ENCODE measurements at places on chromosomes 1 and 21. TPM values are rescaled to one million over a fixed set of nuclear protein-coding genes. Genes with fewer than 3 reads are reported as not detected.

The OR6K3 gene
- not detected for total RNA-seq

The SKI gene
- total RNA-seq: 11.2 TPM

The CNKSR1 gene
- total RNA-seq: not detected

The LAX1 gene
- 0.09 TPM for total RNA-seq

The CD46 gene
- total RNA-seq: 152 TPM

Measured in bronchial smooth muscle cell (primary cell).